ENCODE measurements at places on chromosomes 3 and 15. TPM values are rescaled to one million over a fixed set of nuclear protein-coding genes. Genes with fewer than 3 reads are reported as not detected.
A peak's percentile ranks its signal among the peaks of the same experiment; 100 is the strongest.

DNA sequence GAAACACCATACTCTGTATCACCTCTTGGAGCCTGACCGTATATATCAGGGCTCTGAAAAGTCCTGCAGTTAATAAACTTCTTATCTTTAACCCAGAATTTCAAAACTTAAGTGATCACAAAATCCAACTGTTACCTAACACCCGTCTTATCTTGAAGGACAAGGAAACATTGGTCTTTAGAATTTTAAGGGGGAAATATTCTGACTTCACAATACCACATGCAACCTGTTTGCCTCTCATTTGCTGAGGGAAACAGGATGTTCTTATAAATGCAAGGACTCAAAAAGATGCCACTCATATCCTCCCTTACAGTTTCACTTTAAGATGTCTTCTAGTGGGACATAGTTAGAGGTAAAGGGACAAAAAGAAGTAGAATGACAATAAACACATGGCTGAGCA is 67.9 kb downstream of the CRTC3 start:
- no peak overlapping the region for H3K4me3 ChIP-seq
- H3K27ac ChIP-seq = peak overlapping the region; percentile 41
- no peaks in the 10 kb centered on the region for H3K4me1 ChIP-seq
- DNase-seq = no peak

GRCh38 chr15:56040081-56041035 is 46.9 kb upstream of the NEDD4 start:
- DNase-seq = peak; percentile 58
- H3K4me1 ChIP-seq = no peaks in the 10 kb centered on the region
- no peaks in the 10 kb centered on the region for H3K36me3 ChIP-seq

- no peak for DNase-seq
- no peaks in the 10 kb centered on the region for H3K4me1 ChIP-seq
- no peak overlapping the region for H3K27ac ChIP-seq
Observed at GRCh38 chr3:126538966-126539365, 15.0 kb downstream of the CHST13 start.

DNA sequence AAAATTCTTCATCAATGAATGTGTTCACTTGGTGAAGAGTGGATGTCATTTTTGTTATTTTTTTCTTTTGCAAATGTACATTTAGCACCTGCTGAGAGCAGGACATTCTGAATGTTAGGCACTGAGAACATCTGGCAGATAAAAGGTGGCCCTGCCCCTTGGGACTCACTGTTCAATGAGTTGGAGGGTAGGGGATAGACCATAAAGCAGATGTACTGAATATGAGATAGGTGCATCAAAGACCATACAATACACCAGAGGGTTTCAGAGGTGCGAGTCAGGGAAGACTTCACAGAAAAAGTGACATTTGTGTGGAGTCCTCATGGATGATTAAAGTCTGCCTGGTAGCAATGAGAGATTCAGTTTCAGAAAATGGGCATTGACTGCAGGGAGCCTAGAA is 34.2 kb downstream of the EEFSEC start:
- no peak for DNase-seq
- no peak overlapping the region for H3K4me3 ChIP-seq
- no peaks in the 10 kb centered on the region for H3K36me3 ChIP-seq

DNA sequence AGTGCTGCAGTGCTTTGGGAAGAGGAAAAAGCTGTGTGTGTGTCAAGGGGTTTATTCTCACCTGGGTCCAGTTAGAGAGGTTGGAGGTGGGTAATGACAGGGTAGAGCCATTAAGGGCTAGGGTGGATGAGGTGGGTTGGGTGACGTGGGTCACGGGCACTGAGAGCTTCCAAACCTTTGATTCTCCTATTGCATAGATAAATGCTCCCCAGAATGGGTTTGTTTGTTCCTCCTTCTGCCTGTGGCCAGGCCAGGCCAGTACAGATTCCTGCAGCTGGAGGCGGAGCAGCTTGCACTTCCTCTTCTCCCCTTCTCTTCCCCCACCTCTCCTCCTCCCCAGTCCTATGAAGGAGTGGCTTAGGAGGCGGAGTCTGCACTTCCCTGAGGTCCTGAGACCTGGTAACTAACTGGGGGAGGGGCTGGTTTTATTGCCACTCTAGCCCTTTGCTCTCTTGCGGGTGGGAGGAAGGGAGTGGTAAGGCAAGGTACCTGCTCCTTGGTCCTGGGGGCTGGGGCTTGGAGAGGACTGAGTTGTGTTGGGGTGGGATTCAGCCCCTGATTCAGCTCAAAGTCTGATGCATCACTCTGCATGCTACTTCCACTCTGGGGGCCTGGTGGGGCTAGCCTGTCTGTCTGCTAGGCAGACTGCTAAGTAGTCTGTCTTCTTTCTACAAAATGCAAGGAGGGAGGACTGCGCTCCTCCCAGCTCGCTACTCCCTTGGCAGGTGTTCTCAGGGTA is 3.5 kb downstream of the SPINT1 start:
- H3K27me3 ChIP-seq = no peaks in the 10 kb centered on the region
- H3K4me1 ChIP-seq = peaks cover 4% of the 10 kb centered on the region
- no peaks in the 10 kb centered on the region for H3K36me3 ChIP-seq
- DNase-seq = peak; percentile 92
- H3K27ac ChIP-seq = peak overlapping the region; percentile 62

DNA sequence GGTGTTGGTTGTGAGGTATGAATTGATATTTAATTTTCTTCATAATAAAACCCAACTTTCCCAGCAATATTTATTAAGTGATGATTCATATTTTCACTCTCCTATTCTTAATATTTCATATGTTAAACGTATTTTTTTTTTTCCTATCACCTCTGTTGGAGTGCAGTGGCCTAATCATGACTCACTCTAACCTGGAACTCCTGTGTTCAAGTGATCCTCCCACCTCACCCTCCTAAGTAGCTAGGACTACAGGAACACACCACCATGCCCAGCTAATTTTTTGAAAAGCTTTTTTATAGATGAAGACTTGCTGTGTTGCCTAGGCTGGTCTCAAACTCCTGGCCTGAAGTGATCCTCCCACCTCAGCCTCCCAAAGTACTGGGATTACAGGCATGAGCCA is 8.6 kb downstream of the PARP15 start:
- H3K27me3 ChIP-seq = no peaks in the 10 kb centered on the region
- no peaks in the 10 kb centered on the region for H3K36me3 ChIP-seq
- no peak for DNase-seq
- H3K27ac ChIP-seq = no peak overlapping the region
- H3K4me1 ChIP-seq = no peaks in the 10 kb centered on the region
- no peak overlapping the region for H3K4me3 ChIP-seq

DNA sequence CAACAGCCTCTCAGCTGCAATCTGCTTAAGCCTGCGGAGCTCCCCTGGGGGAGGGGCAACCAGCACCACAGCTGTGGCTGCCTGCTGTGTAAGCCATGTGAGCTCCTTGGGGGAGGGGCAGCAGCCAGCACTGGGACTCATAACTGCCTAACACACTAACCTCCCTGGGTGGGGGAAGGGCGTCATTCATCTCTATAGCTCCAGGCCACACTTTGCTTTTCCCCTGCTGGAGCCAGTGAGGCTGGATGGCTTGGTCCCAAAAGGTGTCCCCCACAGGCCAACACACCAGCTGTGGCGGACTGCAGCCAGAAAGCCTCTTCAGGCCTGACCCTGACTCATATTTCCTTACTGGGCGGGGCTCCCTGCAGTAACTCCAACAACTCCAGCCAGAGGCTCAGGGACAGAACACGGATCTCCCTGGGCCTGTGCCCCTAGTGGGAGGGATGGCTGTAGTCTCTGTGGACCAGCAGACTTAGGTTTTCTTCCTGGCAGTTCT is 129.8 kb downstream of the PPM1L start:
- no peaks in the 10 kb centered on the region for H3K4me1 ChIP-seq
- H3K27ac ChIP-seq = no peak overlapping the region
- H3K36me3 ChIP-seq = no peaks in the 10 kb centered on the region
- peak; percentile 52 for DNase-seq

DNA sequence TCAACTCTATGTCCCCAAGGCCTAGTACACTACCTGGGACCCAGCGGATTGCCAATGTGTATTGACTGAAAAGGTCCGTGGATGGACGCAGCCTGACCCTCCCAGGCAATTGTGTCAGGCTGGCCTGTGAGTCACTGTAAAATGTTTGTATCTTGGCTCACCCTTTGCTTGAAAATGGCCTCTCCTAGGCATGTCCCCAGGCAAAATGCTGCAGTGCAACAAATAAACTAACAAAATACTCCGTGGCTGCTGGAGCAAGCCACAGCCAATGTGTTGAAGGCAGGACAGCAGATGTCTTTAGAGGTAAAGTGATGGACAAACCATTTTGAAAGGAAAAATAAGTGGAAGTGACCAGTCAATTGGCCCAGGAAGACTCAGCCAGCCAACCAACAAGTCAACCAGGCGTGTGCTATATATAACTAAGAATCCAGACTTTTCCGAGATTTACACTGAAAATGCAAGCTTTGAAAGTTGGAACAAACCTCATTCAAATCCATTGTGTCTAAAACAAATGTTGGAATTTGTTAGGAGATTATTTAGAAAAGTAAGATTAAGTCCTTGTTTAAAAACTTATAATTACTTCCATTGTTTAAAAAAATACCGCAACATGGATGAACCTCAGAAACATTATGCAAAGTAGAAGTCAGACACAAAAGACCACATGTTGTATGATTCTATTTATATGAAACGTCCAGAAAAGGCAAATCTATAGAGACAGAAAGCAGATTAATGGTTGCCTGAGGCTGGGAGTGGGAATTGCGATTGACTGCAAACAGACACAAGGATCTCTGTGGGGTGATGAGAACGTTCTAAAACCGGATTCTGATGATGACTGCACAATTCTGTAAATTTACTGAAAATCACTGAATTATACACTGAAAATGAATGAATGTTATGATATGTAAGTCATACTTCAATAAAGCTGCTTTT is 191.2 kb downstream of the TLE3 start:
- H3K27me3 ChIP-seq = no peaks in the 10 kb centered on the region
- no peak overlapping the region for H3K4me3 ChIP-seq
- H3K4me1 ChIP-seq = no peaks in the 10 kb centered on the region
- H3K36me3 ChIP-seq = no peaks in the 10 kb centered on the region

- H3K4me3 ChIP-seq = no peak overlapping the region
- H3K36me3 ChIP-seq = no peaks in the 10 kb centered on the region
- H3K4me1 ChIP-seq = no peaks in the 10 kb centered on the region
- no peaks in the 10 kb centered on the region for H3K27me3 ChIP-seq
- no peak overlapping the region for H3K27ac ChIP-seq
- DNase-seq = no peak
Observed at GRCh38 chr3:10888518-10889090, 72.6 kb downstream of the SLC6A11 start.

GRCh38 chr3:158005391-158006100 is 100.7 kb downstream of the SHOX2 start:
- no peak overlapping the region for H3K4me3 ChIP-seq
- no peak overlapping the region for H3K27ac ChIP-seq
- no peaks in the 10 kb centered on the region for H3K27me3 ChIP-seq
- no peak for DNase-seq
- no peaks in the 10 kb centered on the region for H3K4me1 ChIP-seq

DNA sequence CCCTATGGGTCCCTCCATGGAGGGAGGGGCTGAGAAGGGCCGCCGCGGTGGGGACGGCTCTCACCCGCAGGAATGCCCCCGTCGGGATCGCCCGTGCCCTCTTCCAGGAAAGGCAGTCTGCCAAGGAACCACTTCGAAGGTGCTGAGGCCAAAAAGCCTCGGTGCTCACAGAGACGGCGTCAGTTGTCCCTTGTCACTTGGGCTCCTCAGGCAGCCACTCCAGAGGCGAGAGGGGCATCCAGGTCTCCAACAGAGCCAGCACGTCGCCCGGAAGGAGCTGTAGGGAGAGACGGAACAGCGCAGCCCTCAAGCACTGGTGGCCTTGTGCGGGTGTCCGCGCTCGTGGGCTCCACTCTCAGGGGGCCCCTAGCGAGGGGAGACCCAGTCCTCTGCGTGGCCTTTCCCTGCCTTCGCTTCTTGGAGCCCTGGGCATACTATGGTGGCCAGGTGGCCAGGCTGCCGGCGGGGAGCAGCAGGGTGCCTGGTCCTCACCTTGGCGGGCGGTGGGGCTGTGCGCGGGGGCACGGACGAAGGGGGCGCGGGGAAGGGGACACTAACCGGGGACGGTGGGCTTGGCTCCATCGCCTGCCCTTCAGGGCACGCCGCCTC is 994 bp downstream of the MESP1 start:
- H3K27ac ChIP-seq = peak overlapping the region; percentile 75

DNA sequence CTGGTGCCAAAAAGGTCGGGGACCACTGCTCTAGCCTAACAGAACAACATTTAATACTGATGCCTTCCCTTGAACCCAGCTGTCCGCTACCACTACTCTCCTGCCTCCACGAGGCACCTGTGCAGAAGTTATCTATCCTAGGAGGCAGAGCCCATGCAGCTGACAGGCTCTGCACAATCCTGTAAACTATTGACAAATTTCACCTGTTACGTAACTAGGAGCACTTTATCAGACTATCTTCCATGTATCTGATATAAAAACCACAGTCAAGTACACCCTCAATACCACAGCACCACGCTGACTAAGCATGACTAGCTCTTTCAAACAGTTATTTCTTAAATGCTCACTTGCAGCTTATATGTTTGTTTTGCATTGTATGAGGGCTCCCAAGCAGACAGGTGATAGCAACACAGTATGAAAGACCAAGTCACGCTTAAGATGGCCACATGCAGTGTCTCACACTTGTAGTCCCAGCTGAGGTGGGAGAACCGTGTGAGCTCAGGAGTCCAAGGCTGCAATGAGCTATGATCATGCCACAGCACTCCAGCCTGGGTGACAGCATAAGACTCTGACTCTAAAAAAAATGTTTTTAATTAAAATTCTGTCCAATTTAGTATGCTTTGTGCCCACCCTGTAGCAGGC is 4.5 kb upstream of the IL17RC start:
- peaks cover 3% of the 10 kb centered on the region for H3K4me1 ChIP-seq
- no peaks in the 10 kb centered on the region for H3K36me3 ChIP-seq
- H3K27me3 ChIP-seq = no peaks in the 10 kb centered on the region
- no peak for DNase-seq
- H3K27ac ChIP-seq = no peak overlapping the region

DNA sequence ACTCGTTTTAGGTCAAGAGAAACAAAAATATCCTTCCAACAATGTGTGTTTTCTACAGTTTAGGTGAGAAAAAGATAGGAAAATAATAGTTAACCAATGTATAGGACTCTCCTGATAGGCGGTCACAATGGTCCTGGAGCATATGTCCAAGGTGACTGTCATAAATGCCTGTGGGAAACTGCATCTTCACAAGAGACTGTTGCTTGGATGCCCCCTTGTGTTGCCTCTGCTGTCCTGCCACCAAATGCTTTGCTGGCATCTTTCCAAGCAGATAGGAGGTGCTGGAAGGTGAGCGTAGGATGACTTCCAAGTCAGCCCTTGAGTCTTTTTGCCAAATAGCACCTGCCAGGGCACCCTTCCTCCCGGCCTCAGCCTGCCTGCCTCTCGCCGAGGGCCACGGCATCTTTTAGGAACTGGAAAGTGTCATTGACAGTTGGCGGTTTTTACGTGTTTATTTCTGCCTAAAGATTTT is 24.1 kb upstream of the SACM1L start:
- H3K36me3 ChIP-seq = peaks cover 31% of the 10 kb centered on the region
- DNase-seq = no peak
- H3K4me3 ChIP-seq = peak overlapping the region; percentile 32
- no peaks in the 10 kb centered on the region for H3K27me3 ChIP-seq
- peak overlapping the region; percentile 0 for H3K27ac ChIP-seq

GRCh38 chr3:42827654-42828053 is 18.4 kb downstream of the ACKR2 start:
- no peak overlapping the region for H3K27ac ChIP-seq
- no peaks in the 10 kb centered on the region for H3K36me3 ChIP-seq
- no peaks in the 10 kb centered on the region for H3K27me3 ChIP-seq
- no peak for DNase-seq

The EPHB3 gene
- 6.0 TPM for total RNA-seq

The CLK3 gene
- 238 TPM for total RNA-seq

The SAXO2 gene
- 5.0 TPM for total RNA-seq

The KCNAB1 gene
- total RNA-seq = 1.1 TPM

The EMC7 gene
- 29.2 TPM for total RNA-seq

The DUSP7 gene
- total RNA-seq = 7.1 TPM

The GMNC gene
- total RNA-seq = not detected

The PRSS50 gene
- total RNA-seq = not detected

The LRRC58 gene
- 18.6 TPM for total RNA-seq

The WNT7A gene
- not detected for total RNA-seq

The UROC1 gene
- total RNA-seq = not detected
